Activated CD8-positive, alpha-beta memory T cell treated with anti-CD3 and anti-CD28 coated beads for 36 hours (primary cell): ENCODE measurements at places on chromosomes 3 and 15. TPM values are rescaled to one million over a fixed set of nuclear protein-coding genes. Genes with fewer than 3 reads are reported as not detected.

Gene ATP13A5
- not detected for total RNA-seq

Gene THAP10
- 0.27 TPM for total RNA-seq

Gene EPHB1
- total RNA-seq = not detected

Gene LRRC34
- total RNA-seq = 3.5 TPM

Gene ZCWPW2
- total RNA-seq = 0.38 TPM

Gene PPP1R14D
- not detected for total RNA-seq

Gene SRGAP3
- 0.99 TPM for total RNA-seq

Gene VEPH1
- not detected for total RNA-seq

Gene FAM81A
- total RNA-seq = 1.9 TPM

Gene PDZRN3
- not detected for total RNA-seq

Gene IDH3A
- total RNA-seq = 143 TPM

Gene DNASE1L3
- total RNA-seq = not detected

Gene PLS1
- total RNA-seq = 6.0 TPM

Gene SLC6A1
- total RNA-seq = not detected

Gene SLC9C1
- not detected for total RNA-seq
